ENCODE measurements at places on chromosomes 4 and X.

DNA sequence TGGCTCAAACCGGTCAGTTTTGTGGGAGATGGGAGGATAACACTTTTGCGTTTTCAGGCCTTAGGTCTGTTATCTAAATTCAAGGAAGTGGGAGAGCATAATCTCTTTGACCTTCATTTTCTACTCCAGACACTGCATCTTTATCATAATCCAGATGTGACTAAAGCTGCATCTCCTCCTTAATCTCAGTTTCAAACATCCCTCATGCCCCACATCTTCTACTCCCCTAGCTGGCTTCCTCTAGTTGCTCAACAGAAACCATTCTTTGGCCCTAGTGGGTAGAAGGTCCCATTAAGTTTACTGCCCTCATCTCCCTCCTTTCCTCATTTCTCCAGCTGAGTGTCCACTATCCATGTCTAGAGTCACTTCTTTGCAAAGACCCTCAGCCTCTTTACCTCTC, 18.8 kb upstream of the RASL11B start:
- no peak for DNase-seq

DNA sequence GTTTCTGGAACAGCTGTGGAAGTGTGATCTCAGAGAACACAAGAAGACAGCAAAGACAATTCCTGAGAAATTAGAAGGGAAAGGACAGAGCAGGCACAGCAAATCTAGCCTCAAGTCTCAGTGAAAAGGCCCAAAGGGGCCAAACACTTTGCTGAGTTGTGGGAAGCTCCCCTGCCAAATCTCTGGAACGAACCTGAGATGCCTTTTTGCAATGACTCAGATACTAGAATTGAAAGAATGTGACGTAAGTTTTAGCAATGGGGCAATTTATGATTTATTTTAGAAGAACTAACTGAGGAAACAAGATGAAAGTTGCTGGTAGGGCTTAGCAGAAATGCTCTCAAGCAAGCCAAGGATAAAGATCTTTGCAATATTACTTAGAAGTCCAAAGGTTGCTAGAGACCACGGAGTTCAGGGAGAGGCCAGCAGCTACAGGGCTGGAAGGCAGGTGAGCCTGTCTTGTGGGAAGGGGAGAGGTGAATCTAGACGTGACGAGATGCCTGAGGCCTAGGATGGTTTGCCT, 92.8 kb downstream of the AMELX start:
- DNase-seq: no peak

- DNase-seq: no peak
These were observed 41.9 kb downstream of the POLR2B start for GRCh38 chr4:57020467-57021101.

- no peak for DNase-seq
These were observed 112.1 kb downstream of the MGST2 start for GRCh38 chr4:139777757-139778156.

GRCh38 chr4:40713798-40714197, 36.0 kb upstream of the NSUN7 start:
- DNase-seq: no peak
